ENCODE measurements at places on chromosomes 6 and 20.

- no peak for DNase-seq
These were observed at the start of gene GSTA5 for GRCh38 chr6:52840763-52841585. TSS of gene GSTA5 (minus strand) at chr6:52840813.

GRCh38 chr6:127022302-127022701, 96.2 kb upstream of the RSPO3 start:
- DNase-seq = no peak

- DNase-seq = no peak
These were observed 16.7 kb upstream of the TGM6 start for GRCh38 chr20:2364044-2364443.

DNA sequence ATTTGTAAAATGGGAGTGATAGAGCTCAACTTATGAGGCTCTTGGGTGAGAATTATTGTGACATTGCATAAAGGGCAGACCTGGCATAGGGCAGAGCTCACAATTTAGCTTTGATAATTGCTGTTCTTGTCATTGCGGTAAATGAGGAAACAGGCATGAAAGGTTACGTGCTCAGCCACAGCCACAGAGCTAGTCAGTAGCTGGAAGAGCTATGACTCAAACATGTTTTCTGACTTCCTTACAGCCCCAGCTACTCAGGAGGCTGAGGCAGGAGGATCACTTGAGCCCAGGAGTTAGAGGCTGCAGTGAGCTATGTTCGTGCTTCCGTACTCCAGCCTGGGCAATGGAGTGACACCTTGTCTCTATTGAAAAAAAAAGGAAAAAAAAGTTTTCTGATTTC, 3.5 kb upstream of the GHRH start:
- no peak for DNase-seq

DNA sequence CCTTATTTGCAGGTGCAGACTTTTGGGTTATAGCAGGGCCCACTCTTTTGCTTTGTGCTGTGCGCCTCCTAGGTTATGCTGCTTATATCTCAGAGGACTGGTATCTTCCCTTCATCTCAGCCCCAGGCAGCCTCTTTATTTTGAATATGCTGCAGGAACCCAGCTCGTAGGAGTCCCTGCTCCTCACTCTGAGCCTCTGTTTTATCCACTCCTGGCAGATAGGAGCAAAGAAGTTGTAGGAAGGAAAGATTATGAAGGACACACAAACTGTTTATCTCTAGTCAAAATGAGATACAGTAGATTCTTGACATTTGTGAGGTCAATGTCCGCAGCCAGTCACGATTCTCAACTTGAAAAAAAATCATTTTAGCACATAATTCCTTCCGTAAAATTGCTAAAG, 15.6 kb downstream of the L3MBTL3 start:
- DNase-seq = no peak

DNA sequence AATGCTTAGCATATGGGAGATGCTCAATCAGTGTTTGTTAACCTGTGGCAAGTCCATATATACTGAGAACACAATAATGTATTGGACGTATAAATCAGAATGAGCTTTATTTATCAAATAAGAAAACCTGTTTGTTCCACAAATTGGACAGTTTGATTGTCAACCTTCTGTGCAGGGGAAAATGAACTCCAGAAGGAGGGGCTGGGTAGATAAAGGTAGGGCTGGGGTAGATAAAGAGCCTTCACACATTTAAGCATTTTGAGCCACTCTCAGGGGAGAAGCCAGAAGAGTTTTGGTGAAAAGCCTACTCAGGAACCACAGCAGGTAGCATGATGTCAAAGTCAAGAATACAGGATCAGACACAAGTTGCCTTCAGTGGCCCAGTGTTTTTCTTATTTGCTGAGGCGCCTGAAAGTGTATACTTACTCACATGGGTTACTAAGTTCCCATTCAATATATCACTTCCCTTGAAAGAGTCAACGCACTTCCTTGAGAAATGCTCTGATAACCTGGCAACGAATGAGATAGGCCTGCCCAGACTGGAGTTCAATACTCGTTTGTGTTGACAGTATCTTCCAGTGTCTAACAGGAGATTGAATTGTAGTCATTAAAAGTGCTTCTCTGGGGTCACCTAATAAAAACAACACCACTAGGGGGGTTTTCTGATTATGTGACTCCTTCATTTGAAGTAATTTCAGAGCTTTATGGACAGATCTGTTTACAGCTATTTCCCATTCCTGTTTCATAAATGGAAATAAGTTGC, 263.9 kb upstream of the CITED2 start:
- no peak for DNase-seq

GRCh38 chr20:9093218-9093957, 24.5 kb downstream of the PLCB4 start:
- DNase-seq = no peak

- no peak for DNase-seq
These were observed 242.2 kb downstream of the CDH26 start for GRCh38 chr20:60200305-60200918.

DNA sequence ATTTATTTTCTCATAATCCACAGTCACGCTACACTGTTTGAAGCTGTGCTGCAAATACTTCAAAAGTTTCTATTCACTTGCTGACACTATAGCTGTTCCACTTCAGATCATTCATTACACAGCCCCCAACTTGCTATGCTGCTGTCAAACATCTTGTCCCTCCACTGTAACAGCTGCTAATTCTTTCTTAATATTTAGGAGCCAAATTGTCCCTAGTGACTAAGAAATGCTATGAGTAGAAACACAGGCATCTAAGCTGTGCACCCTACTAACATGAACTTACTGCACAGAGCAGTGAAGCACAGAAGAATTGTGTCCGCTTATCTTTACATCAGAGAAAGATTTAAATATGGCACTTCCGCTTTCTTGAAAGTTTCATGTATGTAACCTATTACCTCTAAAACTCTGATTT, 91.3 kb downstream of the PDE10A start:
- DNase-seq = no peak

DNA sequence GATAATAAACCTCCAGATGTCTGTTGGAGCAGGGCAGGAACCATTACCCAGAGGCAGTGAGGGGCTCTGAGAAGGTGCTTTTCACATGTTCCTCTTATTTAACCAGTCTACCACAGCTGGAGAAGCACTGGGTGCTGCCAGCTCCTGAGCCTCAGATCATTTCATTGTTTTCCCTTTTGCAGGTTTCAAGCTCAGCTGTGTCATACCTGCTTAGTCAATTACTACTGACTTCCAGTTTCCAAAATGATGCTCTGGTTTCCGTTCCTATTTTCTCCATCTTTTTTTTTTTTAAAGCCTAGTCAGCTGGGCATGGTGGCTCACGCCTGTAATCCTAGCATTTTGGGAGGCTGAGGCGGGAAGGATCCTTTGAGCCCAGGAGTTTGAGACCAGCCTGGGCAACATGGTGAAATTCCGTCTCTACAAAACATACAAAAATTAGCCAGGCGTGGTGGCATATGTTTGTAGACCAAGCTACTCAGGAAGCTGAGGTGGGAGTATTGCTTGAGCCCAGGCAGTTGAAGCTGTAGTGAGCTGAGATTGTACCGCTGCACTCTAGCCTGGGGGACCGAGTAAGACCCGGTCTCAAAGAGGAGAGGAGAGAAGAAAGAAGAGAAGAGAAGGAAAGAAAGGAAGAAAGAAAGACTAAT, 6.7 kb downstream of the FLOT1 start:
- peak; percentile 52 for DNase-seq

- no peak for DNase-seq
These were observed 17.0 kb downstream of the PCK1 start for GRCh38 chr20:57577679-57578475.

GRCh38 chr6:122620428-122620827, 10.2 kb downstream of the PKIB start:
- DNase-seq = no peak

GRCh38 chr6:138986578-138986977, 1.5 kb downstream of the REPS1 start:
- DNase-seq = no peak

DNA sequence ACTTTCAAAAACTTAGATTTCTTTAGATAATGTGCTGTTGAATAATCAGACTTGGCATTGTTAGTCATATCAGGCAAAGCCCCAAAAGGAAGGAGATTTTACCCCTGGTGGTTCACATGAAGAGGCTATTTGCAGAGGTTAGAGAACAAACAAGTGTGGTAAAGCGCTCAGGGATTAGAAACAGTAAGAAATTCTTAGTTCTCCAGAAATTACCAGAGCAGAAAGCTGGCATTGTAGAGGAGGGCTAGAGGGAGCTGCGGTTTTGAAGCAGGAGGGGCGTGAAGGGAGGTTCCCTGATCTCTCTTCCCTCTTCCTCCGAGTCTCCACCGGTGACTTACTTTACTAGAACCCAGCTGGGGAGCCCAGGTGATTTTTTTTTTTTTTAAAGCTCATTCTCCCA, 10.2 kb downstream of the MYO6 start:
- DNase-seq = no peak

DNA sequence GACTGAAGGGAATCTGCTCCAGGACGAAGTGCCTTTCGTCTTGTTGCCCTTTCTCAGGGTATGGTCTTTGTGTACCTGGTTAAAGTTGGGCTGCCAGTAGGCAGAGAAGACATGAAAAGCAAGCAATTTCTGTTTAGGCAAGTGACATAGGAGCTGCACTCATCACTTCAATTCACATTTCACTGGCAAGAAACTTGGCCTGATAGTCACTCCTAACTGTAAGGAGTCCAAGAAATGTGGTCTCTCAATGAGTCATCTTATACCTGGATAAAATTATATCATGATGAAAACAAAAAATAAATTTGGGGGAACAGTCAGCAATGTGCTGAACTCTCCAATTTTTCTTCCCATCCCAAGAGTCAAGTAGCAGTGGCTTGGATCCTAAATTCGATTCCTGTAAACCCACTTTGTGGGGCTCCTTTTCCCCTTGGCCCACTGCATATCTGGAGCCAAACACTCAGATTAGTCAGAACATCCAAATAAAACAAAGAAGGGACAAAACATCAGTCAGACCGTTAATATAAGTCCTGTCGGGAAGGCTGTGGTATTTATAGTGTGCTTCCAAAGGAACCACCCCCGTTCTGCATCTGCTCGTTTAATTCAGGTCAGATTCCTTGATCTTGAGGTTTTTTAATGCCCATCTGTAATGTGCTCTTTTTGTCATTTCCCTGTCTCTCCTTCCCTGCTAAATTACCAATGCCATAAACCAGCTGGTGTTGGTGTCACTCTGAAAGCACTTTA, 5.0 kb upstream of the GABRR1 start:
- DNase-seq = no peak

GRCh38 chr6:169263374-169263773, 9.7 kb upstream of the THBS2 start:
- no peak for DNase-seq

- no peak for DNase-seq
These were observed 51.4 kb upstream of the RPS6KA2 start for GRCh38 chr6:166678426-166678825.

DNA sequence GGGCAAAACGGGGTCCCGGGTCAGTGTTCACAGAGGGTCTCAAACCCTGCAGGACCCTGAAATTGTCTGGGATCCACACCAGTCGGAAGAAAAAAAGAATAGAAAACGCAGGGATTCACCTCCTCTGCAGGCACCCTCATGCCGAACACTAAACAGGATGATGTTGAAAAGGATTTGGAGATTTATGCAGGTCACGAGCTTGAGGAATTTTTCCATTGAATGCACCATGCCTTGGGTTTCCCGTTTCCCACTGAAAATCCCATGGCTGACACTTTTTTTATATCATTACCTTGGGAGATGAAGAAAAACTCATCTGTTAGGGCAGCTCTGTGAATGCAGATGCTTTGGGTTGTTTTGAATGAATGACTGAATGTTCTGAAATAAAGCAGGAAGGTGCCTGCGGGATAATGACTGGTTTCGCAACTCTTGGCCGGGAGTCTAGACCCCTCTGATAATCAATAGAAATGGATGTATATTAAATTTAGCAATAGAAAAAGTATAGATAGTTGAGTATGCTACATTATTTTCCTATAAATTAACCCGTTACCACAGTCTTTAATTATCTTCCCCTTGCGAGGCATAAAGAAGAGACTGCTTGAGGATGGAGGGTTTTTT, 147.5 kb upstream of the AFDN start:
- no peak for DNase-seq

GRCh38 chr6:7106752-7107577, 796 bp upstream of the RREB1 start:
- peak; percentile 82 for DNase-seq

GRCh38 chr20:42510686-42511085, 679.0 kb downstream of the PTPRT start:
- no peak for DNase-seq

DNA sequence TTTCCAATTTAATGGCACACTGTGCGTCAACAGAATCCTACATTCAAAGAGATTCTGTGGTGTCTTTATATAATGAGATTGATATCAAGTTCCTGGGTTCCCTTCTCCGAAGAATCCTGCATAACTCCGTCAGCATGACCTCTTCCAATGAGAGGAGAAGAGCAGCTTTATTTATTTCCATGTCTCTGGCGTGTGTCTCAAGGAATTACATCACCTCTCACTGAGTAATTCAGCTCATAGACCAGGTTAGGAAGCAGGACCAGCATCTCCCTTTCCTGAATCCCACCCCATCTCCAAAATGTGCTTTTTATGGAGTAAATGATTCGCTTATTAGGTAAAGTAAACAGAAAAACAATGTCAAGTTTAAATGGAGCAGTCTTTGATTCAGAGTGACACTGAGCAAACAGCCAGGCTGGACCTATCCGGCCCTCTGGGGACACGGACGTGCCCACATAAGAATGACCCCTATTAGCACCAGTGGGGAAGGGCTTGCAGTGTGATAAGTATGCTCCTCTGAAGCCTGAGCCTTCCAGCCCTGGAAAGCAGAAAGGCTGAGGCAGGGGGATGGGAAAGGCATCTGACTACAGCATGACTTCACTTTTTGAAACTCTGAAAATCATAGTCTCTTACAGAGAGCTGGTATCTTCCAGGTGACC, 165.2 kb downstream of the CLIC5 start:
- DNase-seq = no peak

DNA sequence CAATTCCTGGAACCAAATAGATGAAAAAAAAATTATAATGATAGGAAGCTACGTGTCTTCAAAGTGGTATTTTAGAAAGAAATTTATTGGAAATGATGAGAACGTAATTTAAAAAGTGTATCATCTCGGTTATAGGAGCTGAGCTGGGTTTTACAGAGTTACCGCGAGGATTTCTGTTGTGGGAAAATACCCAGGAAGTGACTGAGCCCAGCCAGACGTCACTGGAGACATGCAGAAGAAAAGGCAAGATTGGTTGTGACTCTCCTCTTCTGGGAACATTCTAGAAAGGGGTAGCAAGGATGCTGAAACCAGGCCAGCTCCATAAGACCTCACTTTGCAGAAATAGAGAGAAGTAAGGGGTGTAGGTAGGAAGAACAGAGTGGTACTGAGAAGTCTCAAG, 95.9 kb upstream of the ADGRF1 start:
- DNase-seq = no peak

DNA sequence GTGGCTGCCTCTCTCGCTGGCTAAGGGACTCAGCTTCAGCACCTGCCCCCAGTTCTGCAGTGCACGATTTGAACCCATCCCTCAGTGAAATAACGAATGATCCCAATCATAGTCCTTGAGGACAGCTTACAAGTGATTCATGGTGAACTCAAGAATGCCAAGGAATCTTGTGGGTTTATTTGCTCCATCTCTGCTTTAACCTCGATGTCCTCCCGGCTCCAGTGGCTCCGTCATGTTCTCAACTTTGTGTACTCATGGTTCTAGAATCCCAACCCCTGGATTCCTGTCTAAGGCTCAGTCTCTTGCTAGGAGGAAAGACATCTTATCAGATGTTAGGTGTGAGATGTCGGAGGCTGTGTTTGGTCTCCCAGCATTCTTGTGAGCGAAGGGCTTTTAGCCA, 29.0 kb upstream of the GTSF1L start:
- DNase-seq = no peak
